D341Med (cell line): ENCODE measurements at places on chromosomes 4 and X.

DNA sequence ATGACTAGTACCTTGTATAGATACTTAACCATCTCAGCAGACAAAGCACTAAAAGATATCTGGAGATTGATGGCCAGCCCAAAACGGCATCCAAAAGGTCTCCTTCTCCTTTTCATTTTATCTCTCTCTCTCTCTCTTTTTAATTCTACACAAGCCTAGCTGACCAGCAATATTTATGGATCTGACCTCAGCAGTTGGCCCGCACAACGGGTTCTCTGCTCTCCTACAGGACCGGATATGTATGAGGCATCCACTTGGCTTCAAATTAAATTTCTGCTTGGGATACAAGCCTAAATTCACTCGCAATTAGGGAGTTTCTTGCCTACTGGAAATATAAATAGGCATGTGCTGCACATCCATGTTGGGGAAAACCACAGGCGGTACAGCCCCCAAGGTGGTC lies 22.5 kb upstream of the CT55 start:
- DNase-seq: no peak

DNA sequence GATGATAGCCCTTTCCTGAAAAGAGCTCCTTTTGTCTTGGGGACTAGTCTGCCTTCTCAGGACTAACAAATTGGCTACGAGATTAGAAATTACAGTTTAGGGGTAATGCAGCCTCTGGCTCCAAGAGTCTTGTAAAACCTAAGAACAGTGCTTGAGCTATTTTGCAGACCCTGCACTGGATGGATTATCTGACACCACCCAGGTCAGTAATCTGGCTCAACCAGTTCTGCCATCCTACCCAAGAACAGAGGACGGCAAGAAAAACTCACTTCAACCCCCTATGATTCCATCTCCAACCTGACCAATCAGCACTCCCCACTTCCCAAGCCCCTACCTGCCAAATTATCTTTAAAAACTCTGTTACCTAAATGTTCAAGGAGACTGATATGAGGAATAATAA lies 225.1 kb downstream of the FAM47A start:
- DNase-seq: no peak

DNA sequence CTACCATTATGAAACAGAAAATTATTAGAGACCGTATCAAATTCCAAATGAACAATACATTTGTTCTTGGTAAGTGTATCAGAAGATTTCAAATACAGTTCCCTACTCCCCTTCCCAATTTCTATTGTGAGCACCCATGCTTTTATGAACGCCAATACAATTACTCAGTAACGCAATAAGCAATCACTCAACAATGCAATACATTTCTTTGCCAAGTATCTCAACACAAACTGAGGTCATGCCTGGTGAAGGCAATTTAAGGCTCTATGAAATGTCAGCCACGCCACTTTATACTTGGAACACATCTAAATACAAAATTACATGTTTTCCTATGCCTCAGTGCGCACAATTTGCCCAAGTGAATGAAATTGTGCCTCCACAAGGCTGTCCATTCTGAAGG lies 712 bp downstream of the PNPLA4 start:
- no peak for DNase-seq

GRCh38 chr4:90127706-90128345 lies 632 bp downstream of the CCSER1 start:
- DNase-seq: peak; percentile 75

DNA sequence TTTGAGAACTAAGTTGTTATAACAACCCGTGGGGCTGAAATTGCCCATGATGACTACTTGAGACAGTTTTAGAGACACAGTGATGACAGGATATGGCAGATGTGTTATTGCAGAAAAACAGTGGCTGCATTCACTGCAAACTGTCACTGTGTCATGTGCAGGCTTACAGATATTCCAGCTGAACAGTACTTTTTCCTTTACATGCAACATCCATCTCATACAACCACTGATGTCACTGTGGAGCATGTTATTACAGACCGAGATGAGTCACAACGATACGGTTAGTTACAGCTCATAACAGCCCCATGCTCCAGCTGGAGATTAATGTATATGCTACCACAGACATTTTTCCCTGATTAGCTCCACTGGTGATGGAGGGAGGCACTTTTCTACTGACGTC lies 207.4 kb downstream of the TMA16 start:
- DNase-seq: peak; percentile 46

GRCh38 chr4:144674711-144675110 lies 28.8 kb downstream of the HHIP start:
- DNase-seq: no peak

DNA sequence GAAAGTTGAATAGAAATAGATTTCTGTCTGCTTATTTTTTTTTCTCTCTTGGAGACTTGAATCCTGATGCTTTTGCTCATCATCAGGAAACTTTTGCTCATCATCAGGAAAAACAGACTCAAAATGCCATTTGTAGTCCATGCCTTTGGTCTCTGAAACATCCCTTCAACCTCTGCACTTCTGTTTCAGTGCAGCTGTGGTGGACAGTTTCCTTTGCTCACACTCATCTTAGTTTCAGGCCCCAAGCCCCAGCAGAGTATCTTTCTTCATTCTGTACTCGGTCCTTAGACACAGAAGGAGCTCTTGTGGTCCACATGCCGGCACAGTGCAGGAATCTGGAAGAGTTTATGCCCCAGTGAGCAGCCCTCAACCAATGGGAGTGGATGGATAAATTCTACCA lies 337.9 kb downstream of the PPP3CA start:
- no peak for DNase-seq

DNA sequence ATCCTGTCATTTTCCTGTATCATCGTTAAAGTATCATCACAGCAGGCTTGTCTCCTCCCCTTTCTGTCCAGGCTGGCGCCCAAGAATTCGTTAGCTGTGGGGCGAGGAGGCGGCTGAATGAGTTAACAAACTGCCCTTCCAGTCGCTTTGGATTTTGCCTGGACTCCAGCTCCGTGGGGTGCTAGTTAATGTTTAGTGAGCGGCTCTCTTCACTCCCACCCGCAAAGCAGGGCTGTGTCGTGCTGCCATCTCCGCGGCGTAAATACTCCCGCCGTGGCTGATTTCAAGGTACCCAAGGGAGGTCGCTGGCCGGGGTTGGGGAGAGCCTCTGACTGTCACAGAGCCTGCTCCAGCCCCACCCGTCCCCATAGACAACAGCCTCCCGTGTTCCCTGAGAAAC lies 44.9 kb upstream of the SPRY1 start:
- DNase-seq: no peak

GRCh38 chr4:165439981-165440380 lies 61.2 kb downstream of the CPE start:
- DNase-seq: no peak

DNA sequence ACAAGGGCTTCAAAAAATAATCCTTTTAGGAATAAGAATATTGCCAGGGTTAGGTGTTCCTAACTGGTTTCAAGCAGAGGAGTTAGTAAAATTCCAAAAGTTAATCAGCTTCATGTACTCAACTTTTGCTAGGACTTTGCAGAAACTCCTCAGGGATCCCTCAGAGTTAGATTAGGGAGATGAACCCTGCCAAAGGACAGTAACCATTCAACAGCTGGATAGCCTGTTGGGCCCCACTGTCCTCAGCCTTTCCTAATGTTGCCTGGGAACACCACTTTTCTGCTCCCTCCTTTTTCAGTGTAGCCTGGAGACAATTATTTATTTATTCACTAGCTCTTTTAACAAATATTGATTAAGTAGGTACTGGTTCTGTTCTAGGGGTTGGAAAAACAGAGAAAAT lies 53.8 kb downstream of the NFKB1 start:
- no peak for DNase-seq

DNA sequence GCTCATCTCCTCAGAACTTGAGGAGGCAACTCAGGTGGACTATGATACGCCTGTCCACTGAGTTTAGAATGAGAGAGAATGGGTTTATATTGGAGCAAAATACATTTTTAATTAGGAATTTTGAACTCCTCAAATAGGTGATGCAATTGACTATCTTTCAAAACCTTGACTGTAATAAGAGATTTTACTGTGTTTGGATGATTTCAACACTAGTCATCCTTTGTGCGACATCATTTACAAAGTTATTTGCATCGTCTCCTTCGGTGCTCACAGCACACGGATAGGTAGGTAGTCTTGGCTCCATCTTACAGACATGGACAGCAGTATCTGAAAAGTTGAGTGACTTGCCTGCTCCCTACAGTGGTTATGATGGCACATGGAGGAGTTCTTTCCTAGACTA lies 67.0 kb downstream of the AASDH start:
- no peak for DNase-seq

DNA sequence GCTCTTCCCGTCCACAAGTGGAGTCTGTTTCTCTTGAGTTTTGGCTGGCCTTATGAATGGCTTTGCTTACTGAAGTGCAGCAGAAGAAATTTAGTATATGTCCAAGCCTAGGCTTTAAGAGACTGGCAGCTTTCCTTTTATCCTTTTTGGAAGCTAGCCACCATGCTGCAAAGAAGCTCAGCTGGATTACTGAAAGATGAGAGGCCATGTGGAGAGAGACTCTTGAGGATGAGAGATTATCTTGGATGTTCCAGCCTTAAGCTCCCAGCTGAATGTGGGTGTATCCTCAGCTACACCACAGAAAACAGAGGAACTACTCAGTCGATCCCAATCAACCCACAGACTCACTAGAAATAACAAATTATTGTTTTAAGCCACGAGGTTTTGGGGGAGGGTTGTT lies 12.5 kb downstream of the CCNG2 start:
- peak; percentile 80 for DNase-seq

DNA sequence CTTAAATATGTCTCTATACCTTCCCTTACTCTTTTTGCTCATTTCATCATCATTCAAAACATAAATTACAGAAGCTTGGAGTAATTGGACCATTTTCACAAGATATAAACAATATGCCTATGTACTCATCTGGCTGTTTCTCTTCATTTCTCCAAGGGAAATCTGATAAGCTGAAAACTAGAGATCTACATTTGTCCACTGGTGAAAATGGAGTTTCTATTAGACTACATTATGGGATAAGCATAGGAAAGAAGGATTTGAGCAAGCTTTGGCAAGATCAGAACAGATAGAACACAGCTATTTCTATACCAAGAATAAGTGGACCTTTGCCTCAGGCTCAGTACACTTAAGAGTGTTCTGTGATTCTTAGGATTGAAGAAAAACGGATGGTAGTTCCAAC lies 404.4 kb downstream of the GASK1B start:
- DNase-seq: no peak

- peak; percentile 26 for DNase-seq
Measured at GRCh38 chr4:7384929-7385890, 49.5 kb downstream of the PSAPL1 start.

DNA sequence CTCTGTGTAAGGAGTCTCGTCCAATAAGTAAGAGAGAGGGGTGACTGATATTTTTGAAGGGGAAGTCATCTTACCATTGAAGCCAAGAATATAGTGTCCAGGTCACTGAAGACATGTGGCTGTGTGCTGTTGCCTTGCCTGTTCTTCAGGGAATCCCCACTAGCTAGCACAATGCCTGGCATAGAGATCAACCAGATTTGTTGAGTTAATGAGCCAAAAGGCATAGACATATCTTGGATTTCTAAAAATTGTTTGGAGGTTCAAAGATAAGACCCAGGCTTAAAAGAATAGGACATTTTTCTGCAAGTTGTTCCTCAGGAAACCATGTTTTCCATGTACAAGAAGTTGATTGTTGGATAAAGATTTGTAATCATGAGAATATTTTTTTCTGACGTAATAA lies 119.3 kb upstream of the DKK2 start:
- no peak for DNase-seq

DNA sequence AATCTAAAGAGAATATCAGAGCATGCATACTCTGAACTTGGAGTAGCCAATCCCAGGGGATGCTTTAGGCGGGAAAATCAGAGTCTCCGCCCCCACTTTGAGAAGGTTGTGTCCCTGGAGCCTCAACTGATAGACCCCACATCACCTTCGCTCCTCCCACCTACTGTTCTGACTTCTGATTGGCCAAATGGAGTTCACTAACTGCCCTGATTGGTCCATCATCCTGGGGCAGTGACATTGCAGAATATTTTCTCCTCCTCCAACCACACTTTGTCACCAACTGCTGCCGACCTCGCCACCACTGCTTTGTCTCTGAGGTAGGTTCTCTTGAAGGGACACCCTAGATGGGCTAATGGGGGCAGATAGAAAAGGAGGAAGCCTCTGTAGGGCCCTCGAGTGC lies 22.7 kb upstream of the SPACA5B start:
- no peak for DNase-seq

DNA sequence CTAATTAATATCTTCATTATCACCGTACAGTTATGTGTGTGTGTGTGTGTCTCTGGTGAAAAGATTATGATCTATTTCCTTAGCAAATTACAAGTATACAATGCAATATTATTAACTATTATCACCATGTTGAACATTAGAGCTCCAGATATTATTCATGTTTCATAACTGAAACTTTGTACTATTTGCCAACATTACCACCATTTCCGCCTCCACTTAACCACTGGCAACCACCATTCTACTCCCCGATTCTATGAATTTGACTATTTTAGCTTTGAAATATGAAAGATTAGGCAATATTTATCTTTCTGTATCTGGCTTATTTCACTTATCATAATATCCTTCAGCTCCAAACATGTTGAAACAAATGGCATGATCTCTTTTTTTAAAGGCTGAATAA lies 717.9 kb downstream of the ARAP2 start:
- no peak for DNase-seq

DNA sequence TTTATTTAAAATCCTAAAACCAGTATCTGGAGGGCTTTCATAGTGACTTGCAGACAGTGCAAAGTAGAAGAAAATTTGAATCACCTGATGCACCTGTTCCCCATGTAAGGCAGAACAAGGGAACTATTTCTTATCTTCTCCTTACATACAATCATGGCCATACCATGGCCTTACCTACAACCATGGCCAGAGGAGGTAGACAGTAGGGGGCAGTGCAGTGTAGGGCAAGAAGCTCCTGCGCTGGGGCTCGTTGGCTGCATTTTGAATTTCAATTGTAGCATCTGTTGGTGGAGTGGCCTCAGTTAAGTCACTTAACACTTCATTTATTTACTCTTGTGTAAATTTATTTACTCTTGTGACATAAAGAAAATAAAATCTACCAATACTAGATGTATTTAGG lies 33.0 kb downstream of the GALNTL6 start:
- DNase-seq: peak; percentile 78

- DNase-seq: no peak
Measured at GRCh38 chr4:41839916-41840854, 91.7 kb upstream of the PHOX2B start.

GRCh38 chr4:15779306-15779705 lies 1.2 kb downstream of the CD38 start:
- DNase-seq: peak; percentile 35

DNA sequence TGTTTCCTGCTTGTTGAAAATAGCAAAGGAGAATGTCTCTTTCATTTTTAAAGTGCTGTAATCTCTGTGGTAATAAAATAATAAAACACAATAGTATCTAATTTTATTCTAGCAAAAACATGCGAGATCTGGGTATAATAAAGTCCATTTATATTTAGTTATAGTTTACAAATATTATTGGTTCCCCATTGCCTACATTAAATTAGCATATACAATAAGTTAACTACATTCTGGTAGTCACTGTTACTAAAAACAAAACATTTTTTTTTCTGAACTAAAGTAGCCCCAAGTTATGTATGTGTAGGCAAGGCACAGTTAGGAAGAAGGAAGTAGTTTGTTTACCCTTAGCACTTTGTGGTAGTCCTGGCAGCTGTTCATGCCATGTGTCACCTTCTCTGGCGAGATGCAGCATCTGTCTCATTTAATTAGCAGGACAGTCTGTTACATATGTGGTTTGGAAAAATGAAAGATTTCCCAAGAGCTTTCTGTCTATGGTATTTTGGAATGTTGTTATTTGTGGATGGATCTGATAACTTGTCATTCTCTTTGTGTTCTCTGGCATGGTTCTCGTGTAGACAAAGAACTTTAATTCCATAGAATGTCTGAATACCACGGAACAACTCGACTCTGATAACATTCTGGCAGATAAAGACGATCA lies 231.3 kb upstream of the PITX2 start:
- no peak for DNase-seq
